ENCODE measurements at places on chromosomes 3 and 15. TPM values are rescaled to one million over a fixed set of nuclear protein-coding genes. Genes with fewer than 3 reads are reported as not detected.
A peak's percentile ranks its signal among the peaks of the same experiment; 100 is the strongest.

DNA sequence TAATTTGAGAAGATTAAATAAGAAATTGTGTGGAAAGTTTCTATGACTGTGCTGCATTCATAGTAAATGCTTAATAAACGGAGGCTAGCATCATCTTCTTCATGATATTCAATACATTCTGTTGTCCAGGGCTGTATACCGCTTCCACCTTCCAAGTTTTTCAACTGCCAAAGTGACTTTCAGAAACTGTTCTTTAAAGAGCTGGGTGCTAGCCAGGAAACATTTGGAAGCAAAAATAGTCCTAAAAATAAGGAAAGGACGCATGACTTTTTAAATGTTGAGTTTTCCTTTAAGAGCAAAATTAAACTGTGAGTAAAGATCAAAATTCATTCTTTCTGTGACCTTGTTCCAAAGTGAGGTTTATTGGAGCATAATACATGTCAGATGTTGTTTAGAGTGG, 9.4 kb upstream of the ERC2 start:
- DNase-seq: no peak

GRCh38 chr15:78350058-78350457, 9.9 kb downstream of the CRABP1 start:
- no peak for DNase-seq

DNA sequence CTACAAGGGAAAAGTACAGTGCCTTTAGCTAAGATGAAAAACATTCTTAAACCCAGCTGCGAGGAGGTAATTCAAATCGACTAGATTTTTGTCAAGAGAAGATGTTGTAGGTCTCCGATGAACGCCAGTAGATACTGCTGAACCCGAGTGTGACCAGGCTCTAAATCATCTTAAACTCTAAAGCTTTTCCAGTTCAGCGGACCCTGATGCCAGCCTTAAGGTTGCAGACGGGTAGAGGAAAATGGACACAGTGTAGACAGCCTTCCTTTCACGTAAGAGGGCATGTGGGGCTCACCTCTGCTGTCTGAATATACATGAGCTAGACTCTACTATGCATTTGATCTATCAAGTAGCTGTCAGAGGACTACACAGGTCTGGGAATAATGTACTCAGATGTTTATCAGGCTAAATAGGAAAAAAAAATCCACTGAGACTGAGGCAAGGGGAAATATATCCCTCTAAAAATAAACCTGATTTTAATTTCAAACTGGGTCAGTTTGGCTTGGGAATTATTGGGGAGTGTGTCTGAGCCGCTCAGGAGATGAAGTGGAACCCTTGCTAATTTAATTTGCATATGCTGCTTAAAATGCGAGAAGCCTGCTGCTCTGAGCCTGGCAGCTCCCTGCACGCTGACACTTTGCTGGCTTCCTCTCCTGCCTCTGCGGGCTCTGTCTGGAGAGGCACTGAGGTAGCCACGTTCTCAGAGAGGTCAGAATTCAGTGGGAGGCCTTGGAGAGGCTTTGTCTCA, 151.9 kb downstream of the CADPS start:
- DNase-seq: no peak

DNA sequence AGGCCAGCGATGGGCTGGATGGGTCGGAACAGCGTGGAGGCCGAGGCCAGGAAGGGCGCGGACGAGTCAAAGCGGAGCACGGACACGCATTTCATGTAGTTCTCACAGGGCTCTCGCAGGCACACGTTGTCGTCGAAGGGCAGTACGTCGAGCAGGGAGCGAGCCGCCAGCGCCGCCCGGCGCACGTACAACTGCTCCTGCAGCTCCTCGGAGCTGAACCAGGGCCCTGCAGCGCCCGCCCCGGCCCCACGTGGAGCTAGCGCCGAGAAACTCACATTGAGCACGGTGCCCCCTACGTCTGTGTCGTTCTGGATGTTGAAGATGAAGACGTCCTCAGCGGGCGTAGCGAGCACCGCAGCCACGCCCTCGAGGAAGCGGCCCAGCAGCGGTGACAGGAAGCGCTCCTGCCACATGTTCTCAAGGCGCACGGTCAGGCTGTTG, 5.8 kb downstream of the CELSR3 start:
- no peak for DNase-seq

DNA sequence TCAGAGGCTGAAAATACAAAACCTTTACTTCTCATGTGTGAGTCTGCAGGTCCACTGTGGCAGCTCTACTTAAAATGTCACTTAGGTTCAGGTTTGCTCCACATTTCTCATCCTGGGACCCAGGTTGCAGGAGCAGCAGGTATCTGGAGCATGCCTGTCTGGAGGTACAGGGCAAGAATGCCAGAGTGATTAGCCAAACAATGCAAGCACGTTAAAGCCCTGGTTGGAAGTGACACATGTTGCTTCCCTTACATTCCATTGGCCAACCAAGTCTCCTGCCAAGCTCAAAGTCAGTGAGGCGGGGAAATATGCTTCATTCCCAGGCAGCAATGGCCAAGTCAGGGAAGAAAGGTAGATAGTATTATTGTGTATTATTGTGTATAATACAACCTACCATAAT, 76.8 kb upstream of the ARL6 start:
- DNase-seq: no peak

- no peak for DNase-seq
Observed at GRCh38 chr3:4759689-4760312, 219.4 kb upstream of the BHLHE40 start.

DNA sequence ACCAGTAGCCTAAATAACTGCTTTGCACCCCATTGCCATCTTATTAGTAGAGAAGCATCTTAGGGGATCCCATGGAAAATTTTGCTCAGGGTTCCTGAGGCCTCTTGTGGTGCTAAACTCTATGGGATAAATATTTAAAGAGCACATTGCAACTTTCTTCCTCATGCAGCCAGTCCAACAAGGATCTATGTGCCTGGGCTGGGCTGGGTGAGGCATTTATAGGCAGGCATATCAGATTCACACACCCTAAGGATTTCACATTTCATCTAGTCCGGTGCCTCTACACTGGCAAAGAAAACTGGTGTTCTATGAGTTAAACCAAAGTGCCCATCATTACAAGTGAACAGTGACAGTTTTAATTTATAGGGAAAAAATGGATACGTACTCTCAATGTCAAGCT, 512.3 kb downstream of the EDEM1 start:
- no peak for DNase-seq

DNA sequence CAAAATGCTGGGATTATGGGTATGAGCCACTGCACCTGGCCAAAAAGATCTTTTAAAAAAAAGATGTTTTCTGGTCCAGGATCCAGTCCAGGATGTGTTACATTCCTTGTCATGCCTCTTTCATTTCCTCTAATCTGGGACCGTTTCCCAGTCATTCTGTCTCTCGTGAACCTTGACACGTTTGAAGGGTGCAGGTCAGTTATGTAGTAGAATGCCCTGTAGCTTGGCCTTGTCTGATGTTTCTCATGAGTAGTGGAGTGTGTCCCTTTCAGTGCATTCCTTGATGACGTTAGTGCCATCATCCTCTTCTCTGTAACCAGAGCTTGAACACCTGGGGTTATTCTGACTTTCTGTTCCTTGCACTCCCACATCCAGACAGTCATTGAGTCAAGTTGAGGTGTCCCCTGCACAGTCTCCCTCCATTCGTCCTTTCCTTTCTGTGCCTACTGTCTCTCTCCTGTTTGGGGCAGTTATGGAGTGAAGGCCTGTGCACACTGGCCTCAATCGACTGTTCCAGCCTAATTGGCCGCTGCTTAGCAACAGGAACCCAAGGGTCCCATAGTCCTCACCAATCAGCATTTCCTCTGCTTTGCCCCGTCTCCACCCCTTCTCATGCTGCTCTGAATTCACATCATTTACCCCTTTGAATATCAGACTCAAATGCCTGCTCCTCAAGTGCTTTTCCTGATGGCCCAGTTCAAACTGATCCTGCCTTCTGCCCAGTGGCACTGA, 5.5 kb downstream of the FAM81A start:
- no peak for DNase-seq

DNA sequence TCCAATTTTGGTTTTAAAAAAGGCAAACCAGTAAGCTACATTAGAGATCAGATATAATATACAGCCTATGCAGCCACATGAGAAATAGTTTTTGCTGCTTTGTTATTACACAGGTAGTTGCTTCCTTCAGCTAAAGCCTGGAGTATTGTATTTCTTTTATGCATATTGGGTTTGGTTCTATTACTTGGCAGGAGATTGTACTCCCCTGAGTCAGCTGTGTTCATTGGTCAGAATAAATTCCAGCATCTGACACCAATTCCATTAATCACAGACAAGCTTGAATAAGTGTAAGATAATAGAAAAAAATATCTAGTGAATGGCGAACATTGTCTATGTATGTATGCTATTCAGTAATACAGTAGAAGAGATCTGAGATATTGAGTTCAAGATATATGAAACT, 26.1 kb upstream of the ZCWPW2 start:
- DNase-seq: peak; percentile 79

DNA sequence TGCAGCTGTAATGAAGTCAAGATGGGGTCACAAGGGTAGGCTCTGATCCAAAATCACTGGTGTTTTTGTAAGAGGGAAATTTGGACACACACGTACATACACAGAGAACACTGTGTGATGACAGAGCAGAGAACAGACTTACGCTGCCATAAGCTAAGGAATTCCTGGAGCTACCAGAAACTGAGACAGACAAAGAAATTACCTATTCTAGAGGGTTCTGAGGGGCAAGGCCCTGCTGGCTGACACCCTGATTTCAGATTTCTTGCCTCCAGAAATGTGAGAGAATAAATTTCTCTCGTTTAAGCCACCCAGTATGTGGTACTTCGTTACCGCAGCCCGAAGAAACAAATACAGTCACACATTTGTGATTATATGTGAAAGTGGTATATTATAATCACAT, 24.8 kb downstream of the CBLB start:
- no peak for DNase-seq

- no peak for DNase-seq
Observed at GRCh38 chr3:187719628-187720336, 17.4 kb upstream of the RTP2 start.

DNA sequence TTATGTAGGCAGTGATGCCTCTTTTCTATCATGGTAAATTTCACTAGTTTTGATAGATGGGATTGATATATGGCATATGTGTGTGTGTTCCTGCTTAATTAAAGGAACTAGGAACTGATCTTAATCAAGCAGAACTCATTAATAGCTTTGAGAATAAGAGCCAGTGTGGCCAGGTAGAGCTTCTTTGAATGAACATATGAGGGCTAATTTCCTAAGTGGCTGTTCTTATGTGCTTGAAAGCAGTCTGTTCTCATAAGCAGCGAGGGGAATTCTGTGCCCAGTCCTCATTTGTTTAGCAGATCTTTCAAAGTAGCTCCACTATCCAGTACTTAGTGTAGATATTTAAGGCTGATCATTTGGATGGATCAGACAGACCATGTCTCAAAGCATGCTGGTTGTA, 164.2 kb downstream of the GABRG3 start:
- no peak for DNase-seq

DNA sequence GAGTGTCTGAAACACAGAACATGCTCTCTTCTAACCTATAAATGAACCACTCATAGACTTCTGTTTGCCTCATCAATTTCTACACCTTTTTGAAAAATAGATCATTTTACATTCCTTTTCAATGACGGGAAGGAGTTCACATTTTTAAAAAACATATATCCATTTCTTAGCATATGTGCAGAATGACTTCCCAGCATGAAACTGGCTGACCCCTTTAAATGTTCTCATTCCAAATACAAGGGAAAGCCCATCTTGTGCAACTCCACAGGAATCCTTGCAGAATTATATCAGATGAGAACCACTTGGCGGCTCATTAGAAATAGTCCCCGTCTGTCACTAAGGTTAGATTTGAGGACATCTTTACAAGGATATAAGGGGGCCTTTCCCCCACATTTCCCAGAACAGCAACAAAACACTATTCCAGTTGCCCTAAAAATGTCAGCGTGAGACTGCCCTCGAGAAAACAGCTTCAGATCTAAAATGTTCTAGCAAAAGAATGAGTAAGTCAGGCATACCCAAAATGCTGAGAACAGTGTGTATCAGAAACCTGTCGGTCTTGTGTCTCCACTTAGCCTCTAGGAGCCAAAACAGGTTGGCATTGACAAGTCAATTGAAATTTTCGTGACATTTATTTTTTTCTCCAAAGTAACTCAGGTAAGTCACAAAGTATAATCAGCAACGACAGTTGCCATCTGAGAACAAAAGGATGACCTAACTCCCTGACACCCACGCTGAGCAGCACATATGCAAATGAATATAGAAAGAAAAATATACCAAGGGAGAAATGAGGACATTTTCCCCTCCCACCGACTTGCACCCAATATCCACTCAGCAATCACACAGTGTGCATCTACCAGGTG, 63.1 kb downstream of the FOXP1 start:
- DNase-seq: no peak

DNA sequence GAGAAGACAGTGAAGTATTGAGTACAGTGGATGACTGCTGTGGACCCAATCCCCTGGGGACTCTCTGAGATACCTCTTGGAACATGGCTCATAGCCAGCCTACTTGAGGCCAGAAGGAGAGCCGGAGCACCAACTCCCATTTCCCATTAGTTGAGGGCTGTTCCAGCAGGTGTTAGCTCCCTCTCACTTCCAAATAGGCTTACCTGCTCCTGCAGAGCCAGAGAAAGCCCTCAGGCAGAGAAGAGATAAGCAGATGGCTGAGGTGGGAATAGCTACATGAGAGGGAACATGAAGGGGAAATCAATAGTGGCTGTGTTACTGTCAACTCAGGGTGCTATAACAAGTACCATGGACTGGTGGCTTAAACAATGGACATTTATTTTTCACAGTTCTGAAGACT, 4.6 kb upstream of the CCK start:
- DNase-seq: no peak

DNA sequence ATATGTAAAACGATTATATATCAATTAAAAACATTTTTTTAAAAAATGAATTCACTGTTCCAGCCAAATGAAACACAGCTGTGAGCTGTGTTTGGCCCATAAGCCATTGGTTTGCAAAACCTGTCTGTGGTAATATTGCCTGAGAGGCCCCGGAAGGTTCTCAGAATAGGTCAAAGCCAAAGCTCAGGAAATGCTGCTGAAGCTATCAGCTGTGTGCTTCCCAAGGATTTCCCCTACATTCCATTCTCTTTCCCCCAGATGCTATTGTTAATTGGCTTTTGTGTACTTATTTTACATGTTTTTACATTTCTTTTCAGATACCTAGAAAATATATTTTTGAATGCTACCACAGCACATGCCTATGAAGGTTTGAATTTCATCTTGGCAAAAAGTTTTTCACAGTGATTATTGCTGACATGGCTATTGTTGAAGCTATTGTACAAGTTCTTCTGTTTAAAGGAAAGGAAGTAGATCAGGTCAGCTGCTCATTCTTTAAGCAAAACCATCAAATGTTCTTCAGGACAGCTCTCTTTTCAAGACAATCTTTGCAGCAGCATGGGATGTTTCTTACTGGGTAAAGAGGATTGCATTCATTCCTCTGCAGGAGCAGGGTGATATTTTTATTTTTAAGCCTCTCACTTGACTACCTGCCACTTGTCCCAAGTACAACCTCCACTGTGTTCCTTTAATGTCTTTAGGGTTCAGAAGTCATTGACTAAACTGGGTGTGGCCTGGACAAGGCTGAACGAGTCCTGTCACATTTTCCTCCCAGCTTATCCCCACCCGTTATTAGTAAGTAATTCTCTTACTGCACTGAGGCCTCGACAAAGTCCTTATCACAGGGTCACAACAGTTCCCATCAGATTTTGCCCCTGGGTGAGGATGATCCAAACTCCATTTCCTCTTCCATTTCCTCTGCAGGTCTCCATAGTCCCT, 26.3 kb upstream of the BNC1 start:
- DNase-seq: no peak

GRCh38 chr15:59177317-59177660, 29.4 kb upstream of the LDHAL6B start:
- DNase-seq: no peak

The CYP8B1 gene
- total RNA-seq: not detected

The P3H2 gene
- 46.9 TPM for total RNA-seq

The WDR72 gene
- 0.14 TPM for total RNA-seq

The ZNF662 gene
- total RNA-seq: 0.53 TPM

The GASK1A gene
- not detected for total RNA-seq

The CHRNA7 gene
- total RNA-seq: 1.5 TPM

The GOLGA6D gene
- not detected for total RNA-seq

Data from astrocyte (in vitro differentiated cells and primary cell).